ENCODE measurements at places on chromosomes 2 and 18.

DNA sequence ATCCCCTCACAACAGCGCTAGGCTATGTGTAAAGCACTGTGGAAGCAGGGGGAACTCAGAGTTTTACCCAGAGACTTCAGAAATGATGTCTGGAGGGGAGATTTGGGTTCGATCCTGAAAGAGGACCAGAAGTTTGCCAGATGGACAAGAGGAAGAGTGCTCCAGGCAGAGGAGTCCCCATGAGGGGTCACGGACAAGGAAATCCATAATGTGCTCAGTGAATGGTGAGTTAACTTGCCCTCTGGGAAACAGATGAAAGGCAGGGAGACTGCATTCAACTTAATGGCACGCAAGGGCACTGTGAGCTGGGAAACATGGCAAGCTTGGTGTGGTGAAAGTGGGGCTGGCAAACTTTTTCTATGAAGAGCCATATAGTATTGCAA, 6.0 kb upstream of the ASAP2 start:
- DNase-seq = no peak

DNA sequence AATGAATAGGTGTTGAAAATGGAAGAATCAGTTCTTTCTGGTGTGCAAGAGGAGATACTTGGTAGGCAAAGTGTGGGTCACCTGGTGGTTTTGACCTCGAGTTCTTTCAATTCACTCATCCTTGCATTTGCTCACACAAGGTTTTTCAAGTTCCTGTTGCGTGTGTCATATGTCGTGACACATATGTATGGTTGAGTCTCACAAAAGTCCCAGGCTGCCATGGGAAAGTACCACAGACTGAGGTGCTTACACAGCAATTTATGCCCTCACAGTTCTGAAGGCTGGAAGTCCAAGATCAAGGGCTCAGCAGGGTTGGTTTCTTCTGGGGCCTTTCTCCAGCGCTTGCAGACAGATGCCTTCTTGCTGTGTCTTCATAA, 64.4 kb downstream of the NCK2 start:
- DNase-seq = no peak

DNA sequence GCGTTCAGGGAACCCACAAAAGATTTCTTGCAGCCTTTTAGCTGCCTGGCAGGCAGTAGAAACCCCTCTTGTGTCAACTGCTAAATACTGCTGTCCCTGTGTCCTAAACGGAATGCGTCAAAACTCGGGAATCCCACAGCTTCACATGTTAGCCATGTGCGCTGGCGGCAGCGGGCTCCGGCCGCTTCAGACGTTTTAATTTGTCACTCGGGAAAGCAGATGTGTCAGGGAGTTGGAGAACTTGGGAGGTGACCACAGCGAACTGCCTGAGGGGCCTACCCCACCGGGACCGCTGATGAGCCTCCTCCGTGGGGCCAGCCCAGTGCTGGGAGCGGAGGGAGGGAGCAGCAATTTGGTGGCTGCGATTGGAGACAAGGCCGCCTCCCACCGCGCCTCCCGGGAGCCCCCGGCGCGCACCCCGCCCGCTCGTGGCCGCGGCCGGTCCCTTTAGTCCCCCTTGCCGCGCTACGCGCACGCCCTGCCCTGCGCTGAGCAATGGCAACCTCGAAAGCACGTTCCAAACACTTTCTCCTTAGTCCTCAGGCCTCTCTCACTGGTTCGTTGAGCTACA, 146.1 kb upstream of the SATB2 start:
- peak; percentile 42 for DNase-seq

DNA sequence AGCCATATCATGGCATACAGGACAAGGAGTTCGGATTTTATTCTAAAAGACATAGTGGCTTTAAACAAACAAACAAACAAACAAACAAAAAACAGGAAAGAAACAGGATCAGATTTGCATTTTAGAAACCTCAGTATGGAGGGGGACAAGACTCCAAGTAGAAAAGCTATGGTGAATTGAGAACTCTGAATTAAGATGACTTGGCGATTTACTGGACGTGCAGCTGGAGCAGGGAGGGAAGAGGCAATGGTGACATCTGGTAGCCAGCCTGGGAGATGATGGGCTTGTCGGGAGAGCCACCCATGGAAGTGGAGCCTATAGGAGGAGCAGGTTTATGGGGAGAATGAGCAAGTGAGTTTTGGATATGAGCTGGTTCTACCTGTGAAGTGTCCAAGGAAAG, 13.2 kb downstream of the CPLX4 start:
- DNase-seq = no peak

GRCh38 chr2:43345391-43345813, 119.0 kb upstream of the ZFP36L2 start:
- DNase-seq = peak; percentile 23

- no peak for DNase-seq
Observed at GRCh38 chr2:85710687-85711577, 16.8 kb downstream of the GNLY start.

DNA sequence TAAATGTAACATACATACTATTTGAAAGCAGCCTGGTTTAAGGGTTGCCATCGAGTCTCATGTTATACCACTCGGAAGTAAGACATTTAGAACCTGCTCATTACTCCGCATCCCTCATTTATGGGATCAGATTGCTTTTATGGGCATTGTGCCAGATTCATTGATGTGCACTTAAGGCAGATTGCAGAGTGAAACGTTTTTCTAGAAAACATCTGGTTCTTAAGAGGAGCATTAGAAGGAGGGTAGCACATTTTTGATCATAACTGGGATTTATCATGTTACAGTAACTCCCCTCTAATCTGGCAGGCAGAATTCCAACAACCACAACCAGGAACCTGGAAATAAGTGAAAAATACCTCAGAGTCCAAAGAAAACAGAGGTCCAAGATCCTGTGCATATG, 74.2 kb upstream of the GALNT3 start:
- DNase-seq = no peak

DNA sequence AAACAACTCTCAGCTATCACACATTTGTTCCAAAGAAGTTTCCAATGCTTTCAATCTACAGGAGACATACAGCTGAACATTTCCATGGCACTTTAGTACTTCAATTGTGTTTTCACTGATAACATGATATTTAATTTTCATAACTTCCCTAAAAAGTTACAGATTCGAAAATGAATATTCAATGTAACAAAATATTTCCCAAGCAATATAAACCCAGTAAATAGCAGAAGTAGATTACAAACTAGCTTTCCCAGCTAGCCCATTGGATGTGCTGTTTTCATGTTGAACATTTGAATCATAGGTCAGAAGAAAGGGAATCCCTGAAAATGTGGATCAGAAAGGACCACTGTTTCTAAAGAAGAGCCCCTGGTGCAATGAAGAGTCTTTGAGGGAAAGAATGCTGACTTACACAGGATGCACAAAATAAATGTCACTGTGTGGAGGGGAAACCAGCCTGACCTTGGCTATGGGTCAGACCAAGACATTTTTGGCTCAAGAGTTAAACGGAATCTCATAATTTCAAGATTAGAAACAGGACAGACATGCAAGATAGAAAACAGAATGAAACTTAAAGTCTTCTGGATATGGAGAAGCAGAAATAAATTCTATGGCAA, 22.5 kb downstream of the CYTIP start:
- no peak for DNase-seq

- no peak for DNase-seq
Observed at GRCh38 chr2:143241403-143242088, 112.3 kb downstream of the ARHGAP15 start.

DNA sequence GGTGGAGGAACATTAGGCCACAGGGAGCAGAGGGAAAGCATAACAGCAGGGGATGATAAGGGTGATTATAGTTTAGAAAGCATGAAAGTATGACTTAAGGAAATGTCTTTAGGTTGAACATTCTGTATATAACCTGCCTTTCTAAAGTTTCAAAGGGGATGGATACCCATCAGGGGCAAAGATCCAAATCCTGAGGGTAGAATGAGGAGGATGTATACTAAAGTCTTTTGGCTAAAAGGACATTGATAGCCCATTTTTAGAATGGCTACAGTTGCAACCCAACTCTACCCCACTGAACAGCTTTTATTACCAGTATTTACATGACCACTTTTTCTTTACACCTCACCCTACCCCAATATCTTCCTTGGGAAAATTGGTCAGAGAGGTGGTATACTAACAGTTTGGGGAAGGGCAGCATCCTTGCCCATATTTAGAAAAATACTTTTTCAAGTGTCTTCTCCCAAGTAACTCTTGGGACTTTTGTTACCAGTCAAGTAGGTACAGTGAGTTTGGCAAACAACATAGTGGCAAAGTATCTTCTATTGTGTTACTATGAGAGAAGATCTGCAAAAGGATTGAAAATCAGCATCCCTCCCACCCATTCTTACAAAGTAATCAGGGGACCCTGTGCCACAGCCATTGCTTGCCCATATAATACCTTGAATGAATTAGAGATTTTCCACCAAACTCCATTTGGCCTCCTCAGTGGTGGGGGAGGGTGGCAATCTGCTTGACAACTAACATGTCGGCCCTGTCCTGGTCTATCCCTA, 8.3 kb downstream of the MAT2A start:
- no peak for DNase-seq

DNA sequence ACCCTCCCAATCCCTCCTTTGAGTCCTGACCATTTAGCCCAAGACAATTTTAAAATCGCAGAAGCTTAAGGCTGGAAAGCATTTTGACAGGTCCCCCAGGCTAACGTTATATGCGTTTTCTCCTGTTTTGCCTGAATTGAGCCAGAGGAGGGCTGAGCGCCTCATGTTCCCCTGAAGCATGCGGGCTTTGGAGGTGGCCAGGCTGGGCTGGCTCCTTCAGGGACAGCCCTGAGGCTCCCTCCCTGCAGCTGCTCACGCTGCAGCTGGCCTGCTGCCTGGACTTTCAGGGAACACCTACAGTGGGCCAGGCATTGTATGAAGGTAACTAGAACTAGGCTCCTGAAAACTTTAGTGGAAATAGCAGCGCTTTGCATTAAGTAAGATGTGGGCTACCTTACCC, 179.2 kb downstream of the ACKR3 start:
- no peak for DNase-seq

DNA sequence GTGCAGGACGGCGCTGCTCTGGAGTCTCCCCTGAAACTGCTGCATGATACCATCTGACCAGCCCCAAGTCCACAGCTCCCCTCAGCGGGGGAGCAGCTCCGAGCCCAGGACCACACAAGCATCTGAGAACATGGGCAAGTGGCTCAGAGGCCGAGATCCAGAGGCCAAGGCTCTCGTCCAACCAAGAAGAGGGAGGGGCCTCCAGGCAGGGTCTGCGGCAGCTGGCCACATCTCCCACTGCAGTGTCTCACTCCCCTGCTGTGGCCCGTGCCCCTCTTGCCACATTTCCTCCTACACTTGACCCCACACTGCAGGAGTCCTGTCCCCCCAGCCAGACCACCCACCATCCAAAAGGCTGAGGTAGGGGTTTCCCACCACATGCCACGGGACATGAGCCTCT, 50.2 kb downstream of the TFCP2L1 start:
- no peak for DNase-seq

DNA sequence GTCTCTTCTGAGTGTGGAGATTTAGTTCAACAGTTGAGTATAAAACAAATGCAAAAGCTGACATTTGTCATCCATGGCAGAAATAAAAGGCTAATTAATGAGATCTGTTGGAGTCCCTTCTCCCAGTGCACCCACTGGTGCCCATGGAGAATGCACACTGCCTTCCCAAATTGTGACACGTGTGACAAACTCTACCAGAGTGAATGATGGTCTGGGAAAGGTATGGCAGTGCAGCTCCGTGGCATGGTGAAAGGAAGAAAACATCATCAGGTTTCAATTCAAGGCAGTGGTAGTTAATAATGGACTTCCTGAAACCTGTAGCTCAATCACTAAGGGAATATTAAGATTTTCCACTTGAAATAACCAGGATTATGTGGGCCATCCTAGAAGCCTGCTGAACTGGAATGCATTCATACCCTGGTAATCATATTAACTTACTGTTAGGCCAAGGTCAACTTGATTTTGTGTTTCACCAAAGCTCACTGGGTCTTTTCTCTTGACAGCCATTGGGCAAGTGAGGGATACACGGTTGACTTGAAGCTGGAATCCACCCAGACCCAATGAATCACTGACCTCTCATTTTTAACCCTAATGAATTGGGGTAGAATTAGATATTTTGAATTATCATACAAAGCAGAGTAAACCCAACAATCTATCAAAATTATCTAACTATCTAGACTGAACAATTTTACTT, 167.6 kb downstream of the AFF3 start:
- DNase-seq = no peak

- no peak for DNase-seq
Observed at GRCh38 chr2:28400419-28400818, 7.8 kb downstream of the FOSL2 start.

- no peak for DNase-seq
Observed at GRCh38 chr2:39568561-39569006, 97.1 kb upstream of the TMEM178A start.

GRCh38 chr2:167438206-167438605, 549.9 kb downstream of the XIRP2 start:
- DNase-seq = no peak

DNA sequence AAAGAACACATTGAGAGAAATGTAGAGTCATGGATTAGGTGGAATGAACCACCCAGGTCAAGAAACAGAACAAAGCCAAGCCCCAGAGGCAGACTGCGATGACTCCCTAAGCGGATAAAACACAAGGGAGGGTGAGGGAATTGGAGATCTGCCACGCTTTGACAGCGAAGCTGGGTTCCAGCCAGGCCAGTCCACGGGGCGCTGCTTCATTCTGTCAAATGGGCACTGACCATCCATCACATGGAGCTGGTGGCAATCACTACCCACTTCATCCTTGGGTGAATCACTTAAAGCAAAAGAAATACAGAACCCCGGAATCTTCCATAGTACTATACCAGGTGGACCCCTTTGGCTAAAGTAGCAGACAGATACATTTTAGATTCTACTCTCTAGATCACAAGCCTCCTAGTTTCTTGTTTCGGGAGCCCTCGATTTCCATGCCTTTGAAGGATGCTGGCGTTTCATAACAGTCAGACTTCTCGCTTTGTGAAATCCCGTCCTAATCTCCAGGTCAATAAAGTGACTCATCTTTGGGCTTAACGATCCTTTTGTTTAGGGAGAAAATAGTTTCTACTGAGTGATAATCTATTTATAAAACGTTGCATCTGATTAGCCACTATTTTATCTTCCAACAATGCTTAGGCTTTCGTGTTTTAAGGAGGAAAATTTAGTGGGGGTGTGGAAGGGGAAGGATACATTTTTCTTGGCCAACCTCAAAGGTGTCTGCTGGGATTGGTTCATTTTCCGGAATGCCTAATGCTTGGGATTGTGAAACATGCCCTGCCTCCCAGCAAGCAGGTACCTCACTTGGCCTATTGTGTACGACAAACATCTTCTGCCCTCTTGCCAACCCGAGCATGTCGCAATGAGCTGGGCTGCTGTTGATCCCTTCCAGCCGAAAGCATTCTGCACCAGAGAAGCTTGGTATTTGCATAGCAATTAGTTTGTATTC, 44.1 kb upstream of the HDAC4 start:
- peak; percentile 69 for DNase-seq

DNA sequence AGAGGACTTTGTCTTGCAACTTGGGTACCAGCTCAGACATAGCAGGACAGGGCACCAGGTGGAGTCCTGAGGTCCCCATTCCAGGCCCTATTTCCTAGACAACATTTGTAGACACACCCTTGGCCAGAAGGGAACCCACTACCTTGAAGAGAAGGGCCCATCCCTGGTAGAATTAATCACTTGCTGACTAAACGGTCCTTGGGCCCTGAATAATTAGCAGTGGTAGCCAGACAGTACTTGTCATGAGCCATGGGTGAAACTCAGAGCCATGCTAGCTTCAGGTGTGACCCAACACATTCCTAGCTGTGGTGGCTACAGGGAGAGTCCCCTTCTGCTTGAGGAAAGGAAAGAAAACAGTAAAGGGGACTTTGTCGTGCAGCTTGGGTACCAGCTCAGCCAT, 28.5 kb upstream of the ACTR2 start:
- DNase-seq = no peak
